ENCODE measurements at places on chromosomes 6 and 20.

DNA sequence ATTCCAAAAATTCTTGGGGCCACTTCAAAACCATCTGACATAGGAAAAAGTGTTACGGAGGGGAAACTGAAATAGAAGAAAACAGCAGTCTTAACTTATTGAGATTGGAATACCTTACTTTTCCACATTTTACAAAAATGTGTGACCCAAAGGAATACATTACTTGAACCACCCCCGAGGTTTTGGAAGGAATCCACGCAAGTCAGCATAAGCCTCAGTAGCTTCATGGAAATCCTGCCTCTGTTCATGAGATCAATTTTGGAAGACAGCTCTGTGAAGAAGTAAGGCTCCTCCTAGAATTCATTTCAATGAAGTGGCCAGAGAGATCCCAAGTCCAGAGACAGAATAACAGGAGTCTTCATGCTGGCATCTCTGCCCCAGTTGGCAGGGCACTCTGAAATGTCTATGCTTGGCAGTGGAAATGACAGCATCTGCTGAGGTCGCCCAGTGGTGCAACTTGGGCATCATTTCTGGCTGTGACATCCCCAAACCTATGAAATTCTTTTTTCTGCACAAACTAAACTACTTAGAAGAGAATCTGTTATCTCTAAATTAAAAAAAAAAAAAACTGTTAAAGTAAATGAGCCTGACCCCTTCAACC, 132.5 kb downstream of the EPM2A start:
- no peak for DNase-seq

DNA sequence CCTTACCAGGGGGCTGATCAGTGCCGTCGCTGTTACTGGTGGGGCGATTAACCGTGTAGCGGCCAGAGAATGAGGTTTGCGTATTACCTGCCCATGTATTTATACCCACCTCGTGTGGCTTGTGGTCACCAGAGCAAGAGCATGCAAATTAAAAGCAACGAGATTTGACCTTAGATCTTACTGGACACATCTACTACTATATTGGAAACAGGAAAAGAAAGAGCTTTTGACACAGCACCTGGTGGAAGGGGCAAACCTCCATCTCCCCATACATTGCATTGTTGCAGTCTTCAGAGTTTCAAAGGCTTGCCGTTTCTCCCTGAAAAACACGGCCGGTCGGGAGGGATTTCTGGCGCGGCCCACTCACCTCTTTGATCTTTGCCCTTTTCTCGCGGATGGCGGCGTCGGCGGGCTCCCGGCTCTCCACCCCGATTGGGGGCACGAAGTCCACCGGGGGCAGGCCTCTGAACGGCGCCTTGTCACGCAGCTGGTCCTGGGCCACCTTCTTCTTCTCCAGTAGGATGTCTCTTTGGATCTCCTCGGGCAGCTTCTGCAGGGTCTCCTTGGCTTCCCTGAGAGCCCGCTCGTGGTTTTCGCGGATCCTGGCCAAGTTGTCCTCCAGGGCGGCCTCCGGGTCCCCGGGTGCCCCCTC, 1.3 kb downstream of the MAN1A1 start:
- DNase-seq: peak; percentile 34

- no peak for DNase-seq
Observed at GRCh38 chr6:46821458-46821881, 28.3 kb downstream of the MEP1A start.

- no peak for DNase-seq
Observed at GRCh38 chr6:163806755-163807499, 392.4 kb downstream of the QKI start.

GRCh38 chr6:121686611-121687023, 251.2 kb downstream of the GJA1 start:
- no peak for DNase-seq

DNA sequence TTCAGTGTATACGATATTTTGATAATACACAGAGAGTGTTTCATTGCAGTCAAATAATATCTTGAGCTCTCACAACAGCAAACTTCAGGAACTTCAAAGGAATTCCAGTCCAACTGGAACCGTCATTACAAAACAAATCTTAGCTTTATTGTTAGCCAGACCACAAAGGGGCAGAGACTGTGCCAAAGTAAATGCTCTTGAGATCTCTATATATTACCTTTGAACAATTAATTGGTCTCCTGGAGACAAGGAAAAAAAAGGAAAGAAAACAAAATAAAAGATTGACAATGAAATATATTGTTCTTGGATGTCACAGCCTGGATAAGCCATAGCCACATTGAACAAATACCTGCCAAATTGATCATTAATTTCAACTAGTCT, 70.0 kb downstream of the FOXC1 start:
- DNase-seq: no peak

GRCh38 chr6:7085911-7086310, 21.9 kb upstream of the RREB1 start:
- no peak for DNase-seq

DNA sequence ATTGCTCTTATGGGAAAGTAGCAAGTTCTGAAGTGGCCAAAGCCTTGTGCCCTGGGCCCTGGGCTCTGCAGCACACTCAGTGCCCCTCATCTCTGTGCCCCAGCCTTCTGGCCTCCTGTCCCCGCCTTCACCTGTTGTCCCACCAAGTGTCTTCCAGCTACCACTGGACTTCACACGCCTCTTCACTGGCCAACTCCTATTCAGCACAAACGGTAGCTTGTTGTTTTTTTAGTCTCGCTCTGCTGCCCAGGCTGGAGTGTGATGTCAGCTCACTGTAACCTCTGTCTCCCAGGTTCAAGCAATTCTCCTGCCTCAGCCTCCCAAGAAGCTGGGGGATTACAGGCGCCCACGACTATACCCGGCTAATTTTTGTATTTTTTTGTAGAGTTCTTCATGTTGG, 4.8 kb downstream of the CCHCR1 start:
- no peak for DNase-seq

GRCh38 chr6:154528310-154528915, 17.9 kb upstream of the CNKSR3 start:
- DNase-seq: no peak

DNA sequence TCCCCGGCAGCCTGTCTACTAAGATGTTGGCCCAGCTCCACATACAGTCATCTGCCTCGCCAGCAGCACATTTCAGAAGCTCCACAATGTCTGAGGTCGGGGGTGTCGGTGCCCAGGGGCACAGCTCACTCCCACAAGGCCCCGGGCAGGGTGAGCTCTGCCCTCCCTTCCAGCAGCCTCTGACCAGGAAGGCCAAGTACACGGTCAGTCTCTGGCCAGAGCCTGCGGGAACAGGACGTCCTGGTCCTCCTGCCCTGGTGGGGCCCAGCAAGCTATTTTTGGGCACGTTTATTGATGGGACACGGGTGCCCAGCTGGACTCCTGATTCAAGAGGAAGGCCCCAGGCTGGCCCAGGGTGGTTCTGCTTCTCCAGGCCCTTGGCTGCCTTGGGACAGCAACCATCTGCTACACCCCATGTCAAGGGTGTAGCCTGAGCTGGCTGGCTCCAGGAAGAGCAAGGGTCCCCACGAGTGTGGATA, 114.9 kb upstream of the PTPN1 start:
- no peak for DNase-seq

GRCh38 chr6:47865206-47865605, 83.4 kb downstream of the OPN5 start:
- DNase-seq: no peak

- DNase-seq: no peak
Observed at GRCh38 chr20:63536241-63536977, 767 bp downstream of the PTK6 start.

GRCh38 chr6:33959661-33960344, 156.0 kb upstream of the MLN start:
- DNase-seq: no peak

DNA sequence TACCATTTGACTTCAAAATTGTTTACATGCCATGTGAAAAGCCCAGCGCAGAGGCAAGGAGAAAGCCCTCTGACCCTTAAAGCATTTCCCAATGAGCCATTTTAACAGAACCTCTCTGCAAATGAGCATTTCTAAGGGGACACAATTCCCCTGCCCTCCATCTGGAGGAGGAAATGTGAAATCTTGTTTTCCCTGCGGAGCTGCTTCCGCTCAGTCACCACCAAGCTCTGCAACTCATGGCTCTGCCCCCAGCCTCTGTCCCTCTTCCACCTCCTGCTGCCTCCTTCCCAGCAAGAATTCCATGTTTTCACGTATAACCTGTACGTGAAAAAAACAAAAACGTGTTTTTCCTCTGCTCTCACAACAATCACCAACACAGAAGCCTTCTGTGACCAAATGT, 12.3 kb downstream of the RIN2 start:
- no peak for DNase-seq

DNA sequence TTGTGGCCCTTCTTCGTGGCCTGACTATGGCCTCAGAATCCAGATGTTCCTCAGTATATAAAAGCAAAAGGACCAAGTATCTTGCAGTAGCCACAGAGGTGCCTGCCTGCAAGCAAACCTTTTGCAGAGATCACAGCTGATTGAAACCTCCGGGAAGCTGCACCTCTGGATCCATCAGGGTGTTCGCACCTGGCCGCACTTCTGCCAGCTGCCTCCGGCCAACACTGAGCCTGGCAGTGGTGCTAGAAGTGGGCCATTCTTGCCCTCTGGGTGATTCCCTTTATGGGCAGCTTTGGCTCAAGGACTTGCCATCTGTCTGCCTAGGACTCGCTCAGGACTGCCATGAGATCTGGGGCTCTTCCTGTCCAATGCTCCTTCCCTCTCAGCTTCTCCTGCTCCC, 214.6 kb upstream of the ECI2 start:
- DNase-seq: no peak

DNA sequence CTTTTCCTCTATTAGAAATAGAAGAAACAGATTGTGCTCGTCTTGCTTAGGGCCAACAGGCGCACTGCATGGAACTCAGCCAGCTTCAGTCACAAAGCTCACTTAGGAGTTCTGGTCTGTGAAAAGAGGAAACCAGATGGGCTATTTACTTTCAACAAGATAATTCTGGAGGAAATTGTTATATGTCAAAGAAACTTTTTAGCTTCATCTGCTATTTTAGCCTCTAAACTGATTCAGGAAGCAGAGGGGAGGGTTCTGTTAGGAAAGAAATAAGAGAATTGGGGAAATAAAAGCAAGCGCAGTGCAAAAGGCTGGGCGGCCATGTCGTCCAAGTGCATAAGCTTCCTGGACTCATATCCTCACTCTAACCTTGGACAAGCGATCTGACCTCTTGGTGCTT, 21.3 kb downstream of the PRKN start:
- DNase-seq: no peak

DNA sequence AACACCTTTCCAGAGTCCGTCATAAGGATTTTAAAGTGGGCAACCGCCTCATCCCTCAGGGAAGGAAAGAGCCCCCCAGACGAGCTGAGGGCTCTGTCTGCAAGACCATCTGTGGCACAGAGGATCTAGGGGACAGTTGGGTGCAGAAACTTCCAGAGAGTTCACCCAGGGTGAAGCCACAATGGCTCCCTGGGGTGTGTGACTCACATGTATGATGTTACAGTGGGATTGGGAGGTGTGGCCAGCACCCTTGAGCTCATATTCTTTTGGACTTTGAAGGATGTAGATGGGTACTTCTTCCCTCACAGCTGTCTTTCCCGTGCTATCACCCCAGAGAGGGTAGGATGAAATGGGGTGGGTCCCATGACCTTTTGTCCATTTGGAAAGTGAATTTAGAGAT, 95.5 kb downstream of the NCR2 start:
- no peak for DNase-seq

- DNase-seq: no peak
Observed at GRCh38 chr6:160462116-160462515, 113.9 kb downstream of the SLC22A3 start.

DNA sequence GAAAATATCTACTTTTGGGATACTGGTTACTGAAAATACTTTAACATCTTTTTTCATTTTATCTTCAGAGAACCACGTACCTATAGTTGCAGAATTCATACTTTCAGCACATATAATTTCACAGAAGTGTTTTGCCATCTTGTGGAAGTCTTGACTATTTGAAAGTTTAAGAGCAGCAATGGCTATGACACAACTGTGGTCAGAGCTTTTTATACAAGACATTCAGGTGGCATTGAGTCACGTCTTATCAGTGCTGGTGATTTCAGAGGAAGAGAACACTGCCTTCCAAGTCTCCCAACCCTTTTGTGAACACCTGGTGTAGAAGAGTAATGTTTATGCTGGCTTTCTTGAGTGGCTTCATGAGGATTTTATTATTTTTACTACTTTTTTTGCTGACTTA, 171.6 kb downstream of the ARID1B start:
- DNase-seq: no peak

GRCh38 chr6:131548441-131548840, 24.6 kb upstream of the ARG1 start:
- no peak for DNase-seq

- DNase-seq: no peak
Observed at GRCh38 chr20:32581839-32582658, 3.1 kb downstream of the NOL4L start.

DNA sequence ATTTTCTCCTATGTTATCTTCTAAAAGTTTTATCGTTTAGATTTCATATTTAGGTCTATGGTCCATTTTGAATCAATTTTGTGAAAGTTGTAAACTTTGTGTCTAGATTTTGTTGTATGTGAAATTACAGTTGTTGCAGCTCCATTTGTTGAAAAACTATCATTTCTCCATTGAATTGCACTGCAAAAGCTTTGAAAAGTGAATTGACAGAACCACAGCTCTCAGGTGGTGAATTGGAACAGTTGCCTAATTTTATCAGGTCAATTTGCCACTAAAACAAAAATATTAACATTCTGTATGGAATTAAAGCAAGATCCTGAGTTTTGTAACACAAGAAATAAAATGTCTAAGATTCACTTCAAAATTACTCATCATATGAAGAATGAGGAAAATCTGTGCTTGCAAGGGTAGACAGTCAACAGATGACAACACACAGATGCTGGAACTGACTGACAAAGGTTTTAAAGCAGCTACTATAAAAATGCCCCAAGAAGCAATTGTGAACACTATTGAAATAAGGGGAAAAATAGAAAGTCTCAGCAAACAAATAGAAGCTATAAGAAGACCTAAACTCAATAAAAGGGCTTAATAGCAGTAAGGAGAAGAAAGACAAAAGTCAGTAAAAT, 346.7 kb downstream of the PAX1 start:
- no peak for DNase-seq

- no peak for DNase-seq
Observed at GRCh38 chr6:136033416-136033815, 181.9 kb downstream of the PDE7B start.

- DNase-seq: no peak
Observed at GRCh38 chr6:111976139-111976538, 77.8 kb upstream of the CCN6 start.

DNA sequence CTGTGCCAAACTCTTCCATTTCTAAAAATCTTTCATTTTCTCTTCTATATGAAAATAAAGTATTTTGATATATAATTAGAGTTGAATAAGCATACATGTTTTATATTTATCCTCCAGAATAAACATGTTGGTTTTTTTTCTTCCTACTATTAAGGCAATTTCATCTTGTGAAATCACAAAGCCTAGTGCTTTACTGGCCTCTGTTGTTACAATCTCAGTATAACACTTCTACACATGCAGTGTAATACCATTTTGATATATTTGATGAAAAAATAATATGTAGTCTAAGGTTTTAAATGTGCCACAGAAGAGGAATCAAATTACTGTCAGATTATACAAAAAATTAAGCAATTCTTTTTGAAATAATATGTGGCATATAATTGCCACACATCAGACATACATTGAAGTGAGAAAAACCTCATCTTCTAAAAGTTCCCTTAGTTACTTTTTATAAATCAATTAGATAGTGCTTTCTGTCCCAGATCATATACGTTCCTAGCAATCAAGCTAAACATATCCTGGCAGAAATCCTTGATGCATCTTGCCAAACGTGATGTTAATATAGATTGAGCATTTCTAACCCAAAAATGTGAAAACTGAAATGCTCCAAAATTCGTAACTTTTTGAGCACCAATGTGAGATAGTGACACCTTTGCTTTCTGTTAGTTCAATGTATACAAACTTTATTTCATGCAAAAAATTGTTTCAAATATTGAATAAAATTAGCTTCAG, 225.1 kb upstream of the MANEA start:
- DNase-seq: no peak
